CD4-positive, CD25-positive, alpha-beta regulatory T cell (primary cell): ENCODE measurements at places on chromosomes 11 and 22. TPM values are rescaled to one million over a fixed set of nuclear protein-coding genes. Genes with fewer than 3 reads are reported as not detected.

The ANO5 gene
- total RNA-seq = not detected

The APOBEC3A gene
- total RNA-seq = not detected

The ANKK1 gene
- 0.89 TPM for total RNA-seq

The ARHGAP8 gene
- 2.6 TPM for total RNA-seq

The OR4D5 gene
- total RNA-seq = not detected

The MMP20 gene
- not detected for total RNA-seq

The OR5T1 gene
- total RNA-seq = not detected

The CLTCL1 gene
- total RNA-seq = 0.20 TPM

The PIK3IP1 gene
- total RNA-seq = 534 TPM

The BET1L gene
- 66.4 TPM for total RNA-seq

The MS4A6A gene
- total RNA-seq = 1.3 TPM

The MYEOV gene
- total RNA-seq = 1.0 TPM

The DCHS1 gene
- total RNA-seq = 2.4 TPM

The CHRNA10 gene
- 1.4 TPM for total RNA-seq

The RHOD gene
- total RNA-seq = not detected

The SYT12 gene
- not detected for total RNA-seq

The SPINDOC gene
- total RNA-seq = 11.1 TPM

The CTSF gene
- total RNA-seq = 6.9 TPM

The GPHA2 gene
- not detected for total RNA-seq

The UBQLNL gene
- total RNA-seq = 0.32 TPM
